Neural cell (in vitro differentiated cells): ENCODE measurements at places on chromosomes 1 and 21. TPM values are rescaled to one million over a fixed set of nuclear protein-coding genes. Genes with fewer than 3 reads are reported as not detected.

The ZNF593OS gene
- polyA plus RNA-seq: not detected in 2 replicates

The SLAMF7 gene
- polyA plus RNA-seq: not detected in 2 replicates

The RIT1 gene
- 78.1 and 83.5 TPM in 2 replicates for polyA plus RNA-seq

The ZSWIM5 gene
- polyA plus RNA-seq: 27.2 and 30.5 TPM in 2 replicates

The KRTAP24-1 gene
- not detected in 2 replicates for polyA plus RNA-seq

The PRKCZ gene
- polyA plus RNA-seq: 54.9 and 69.9 TPM in 2 replicates

The SH2D2A gene
- polyA plus RNA-seq: not detected in 2 replicates

The OXCT2 gene
- polyA plus RNA-seq: not detected in 2 replicates
